ENCODE measurements at places on chromosomes 1 and 21.

- H3K27ac ChIP-seq = no peak overlapping the region
- no peaks in the 10 kb centered on the region for H3K27me3 ChIP-seq
- no peaks in the 10 kb centered on the region for H3K36me3 ChIP-seq
- no peak for DNase-seq
- no peaks in the 10 kb centered on the region for H3K4me1 ChIP-seq
Measured at GRCh38 chr21:34100790-34101189, 27.4 kb downstream of the MRPS6 start.

GRCh38 chr1:19987719-19988118 lies 8.3 kb upstream of the PLA2G2A start:
- H3K4me3 ChIP-seq = no peak overlapping the region
- H3K27ac ChIP-seq = no peak overlapping the region
- DNase-seq = no peak
- peaks cover 2% of the 10 kb centered on the region for H3K4me1 ChIP-seq
- H3K36me3 ChIP-seq = no peaks in the 10 kb centered on the region

DNA sequence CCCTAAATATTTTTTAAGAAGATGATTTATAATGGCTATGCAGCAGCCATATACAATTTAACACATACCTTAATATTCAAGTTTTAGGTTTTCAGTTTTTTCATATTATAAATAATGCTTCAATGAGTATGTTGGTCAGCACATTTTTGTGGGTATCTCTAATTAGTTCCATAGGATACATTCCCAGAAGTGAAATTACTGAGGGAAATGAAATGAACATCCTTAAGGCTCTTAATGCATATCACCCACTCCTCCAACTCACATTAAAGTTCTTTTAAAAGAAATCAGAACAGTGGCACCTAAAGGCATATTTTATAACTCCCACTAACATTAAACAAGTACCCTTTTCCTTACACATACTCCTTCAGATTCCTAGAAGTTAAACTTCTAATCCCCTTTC lies 56.1 kb downstream of the EYA3 start:
- H3K27ac ChIP-seq = no peak overlapping the region
- DNase-seq = no peak
- H3K4me1 ChIP-seq = no peaks in the 10 kb centered on the region
- H3K27me3 ChIP-seq = no peaks in the 10 kb centered on the region
- H3K36me3 ChIP-seq = no peaks in the 10 kb centered on the region
- H3K4me3 ChIP-seq = no peak overlapping the region

GRCh38 chr1:202811296-202812175 lies 782 bp downstream of the PCAT6 start:
- peaks cover 7% of the 10 kb centered on the region for H3K4me1 ChIP-seq
- H3K27me3 ChIP-seq = no peaks in the 10 kb centered on the region
- H3K4me3 ChIP-seq = peak overlapping the region; percentile 52
- no peaks in the 10 kb centered on the region for H3K36me3 ChIP-seq

GRCh38 chr1:24045771-24046170 lies 65.6 kb upstream of the SRSF10 start:
- no peaks in the 10 kb centered on the region for H3K27me3 ChIP-seq
- H3K36me3 ChIP-seq = no peaks in the 10 kb centered on the region
- no peak for DNase-seq

DNA sequence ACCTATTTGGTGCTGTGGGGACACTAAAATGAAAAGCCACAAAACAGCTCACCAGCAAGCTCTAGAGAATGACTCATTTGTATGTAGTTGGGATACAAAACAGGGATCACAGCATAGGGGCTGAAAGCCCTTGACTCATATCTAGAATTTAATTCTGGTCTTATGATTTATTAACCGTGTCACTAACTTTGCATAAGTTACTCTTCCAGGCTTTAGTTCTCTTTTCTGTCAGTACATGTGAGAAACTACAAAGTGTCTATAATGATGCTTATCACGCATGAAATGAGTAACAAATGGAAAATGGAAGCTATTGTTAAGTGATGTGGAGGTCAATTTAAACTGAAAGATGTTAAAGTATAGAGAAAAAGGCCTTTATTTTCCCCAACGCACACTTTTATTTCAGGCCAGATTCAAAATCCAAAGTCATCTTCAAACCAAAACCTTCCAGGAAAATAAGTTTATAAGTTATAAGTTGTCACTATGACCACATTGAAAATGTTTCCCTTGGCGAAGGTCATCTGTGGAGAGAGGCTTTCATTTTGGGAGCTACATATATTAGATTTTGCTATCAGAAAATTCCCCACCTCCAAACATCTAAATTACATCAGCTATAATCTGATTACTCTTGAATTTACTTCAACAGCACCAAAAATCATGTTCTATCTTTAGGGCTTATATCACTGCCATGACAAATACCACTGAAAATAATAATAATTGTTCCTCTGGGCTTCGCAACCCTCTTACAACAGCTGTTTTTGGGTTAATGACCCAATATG lies 430.5 kb downstream of the MRPL39 start:
- H3K4me1 ChIP-seq = no peaks in the 10 kb centered on the region
- no peaks in the 10 kb centered on the region for H3K27me3 ChIP-seq
- no peak for DNase-seq
- no peak overlapping the region for H3K27ac ChIP-seq
- no peaks in the 10 kb centered on the region for H3K36me3 ChIP-seq

- no peaks in the 10 kb centered on the region for H3K27me3 ChIP-seq
- H3K4me3 ChIP-seq = no peak overlapping the region
- H3K27ac ChIP-seq = no peak overlapping the region
- no peak for DNase-seq
- H3K36me3 ChIP-seq = no peaks in the 10 kb centered on the region
- no peaks in the 10 kb centered on the region for H3K4me1 ChIP-seq
Measured at GRCh38 chr1:114292194-114292593, 138.5 kb upstream of the SYT6 start.
